Activated CD4-positive, CD25-positive, alpha-beta regulatory T cell treated with anti-CD3 and anti-CD28 coated beads, Interleukin-2, amount 50 U/mL, for 16 hours (primary cell): ENCODE measurements at places on chromosomes 16 and 17.
A peak's percentile ranks its signal among the peaks of the same experiment; 100 is the strongest.

- DNase-seq: no peak
Observed at GRCh38 chr16:82835487-82836155, 208.9 kb downstream of the CDH13 start.

- DNase-seq: no peak
Observed at GRCh38 chr17:4519361-4519788, 20.7 kb downstream of the SPNS2 start.

DNA sequence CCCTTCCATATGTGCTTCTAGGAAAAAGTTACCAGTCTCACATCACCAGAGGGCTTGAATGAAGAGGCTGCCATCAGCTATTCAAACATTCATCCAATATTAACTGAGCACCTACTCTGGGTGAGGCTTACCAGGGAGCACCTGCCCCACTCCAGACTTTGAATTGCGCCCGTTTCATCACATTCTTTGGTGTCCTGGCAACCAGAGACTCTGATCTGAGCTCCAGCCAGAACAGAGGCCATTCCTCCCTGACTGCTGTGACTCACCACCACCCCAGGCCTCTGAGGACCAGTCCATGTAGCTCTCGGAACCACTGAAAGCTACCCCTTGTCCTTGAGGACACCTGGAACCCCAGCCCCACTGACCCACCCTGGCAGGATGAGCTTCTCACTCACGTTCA, at the start of gene C16orf96:
C16orf96 (plus strand) TSS at position 229 of the 400 bp plus-strand sequence; CDS start at position 379, 150 bp downstream.
- no peak for DNase-seq

- DNase-seq: no peak
Observed at GRCh38 chr17:78717431-78717980, 64.6 kb downstream of the CYTH1 start.

DNA sequence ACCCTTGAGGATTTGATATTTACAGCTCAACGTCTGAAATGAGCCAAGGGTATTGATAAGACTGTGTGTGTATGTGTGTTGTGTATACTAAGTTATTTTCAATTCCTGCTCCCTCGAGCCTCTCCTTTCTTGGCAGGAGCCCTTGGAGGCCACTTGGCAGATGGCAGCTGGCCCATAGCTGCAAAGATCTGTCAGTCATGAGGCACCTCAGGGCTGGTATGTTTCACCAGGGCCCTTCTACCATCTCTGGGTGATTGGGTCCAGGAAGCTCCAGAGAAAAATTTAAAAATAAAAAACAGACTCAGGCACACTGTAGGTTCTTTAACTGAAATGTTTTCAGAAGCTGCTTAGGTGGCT, 355.7 kb downstream of the HAPSTR1 start:
- no peak for DNase-seq

- no peak for DNase-seq
Observed at GRCh38 chr17:45110676-45111611, 21.4 kb downstream of the PLCD3 start.

DNA sequence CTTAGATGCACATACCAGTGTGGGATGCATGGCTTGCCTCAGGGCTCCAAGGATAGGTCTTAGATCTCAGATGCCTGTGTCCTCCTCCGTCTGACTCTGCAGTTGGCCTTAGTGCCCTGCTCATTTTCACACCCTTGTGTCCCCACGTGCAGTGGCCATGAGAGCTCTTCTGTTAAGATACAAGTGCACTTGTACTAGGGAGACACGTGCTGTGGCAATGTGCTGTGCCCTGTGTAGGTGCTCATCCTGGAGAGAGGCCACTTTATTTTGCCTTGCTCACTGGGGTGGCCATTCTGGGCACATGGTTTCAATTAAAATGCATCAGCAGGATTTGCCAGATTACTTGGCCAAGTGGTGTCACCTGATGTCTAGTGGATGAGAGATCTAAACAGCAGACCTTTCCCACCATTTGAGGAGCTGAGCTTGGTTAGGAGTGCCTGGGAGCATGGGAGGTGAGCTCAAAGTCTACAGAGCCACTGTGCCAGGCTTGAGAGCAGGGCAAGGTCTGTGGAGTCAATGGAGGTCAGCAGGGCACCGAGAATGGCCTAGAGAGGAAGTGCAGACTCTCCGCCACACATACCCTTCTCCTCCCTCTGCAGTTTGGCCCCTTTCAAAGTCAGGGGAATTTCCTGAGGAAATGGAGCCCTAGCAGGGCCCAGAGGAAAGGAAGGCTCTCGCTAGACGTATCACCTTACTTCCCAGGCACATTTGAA, 25.2 kb upstream of the SMPD3 start:
- no peak for DNase-seq

DNA sequence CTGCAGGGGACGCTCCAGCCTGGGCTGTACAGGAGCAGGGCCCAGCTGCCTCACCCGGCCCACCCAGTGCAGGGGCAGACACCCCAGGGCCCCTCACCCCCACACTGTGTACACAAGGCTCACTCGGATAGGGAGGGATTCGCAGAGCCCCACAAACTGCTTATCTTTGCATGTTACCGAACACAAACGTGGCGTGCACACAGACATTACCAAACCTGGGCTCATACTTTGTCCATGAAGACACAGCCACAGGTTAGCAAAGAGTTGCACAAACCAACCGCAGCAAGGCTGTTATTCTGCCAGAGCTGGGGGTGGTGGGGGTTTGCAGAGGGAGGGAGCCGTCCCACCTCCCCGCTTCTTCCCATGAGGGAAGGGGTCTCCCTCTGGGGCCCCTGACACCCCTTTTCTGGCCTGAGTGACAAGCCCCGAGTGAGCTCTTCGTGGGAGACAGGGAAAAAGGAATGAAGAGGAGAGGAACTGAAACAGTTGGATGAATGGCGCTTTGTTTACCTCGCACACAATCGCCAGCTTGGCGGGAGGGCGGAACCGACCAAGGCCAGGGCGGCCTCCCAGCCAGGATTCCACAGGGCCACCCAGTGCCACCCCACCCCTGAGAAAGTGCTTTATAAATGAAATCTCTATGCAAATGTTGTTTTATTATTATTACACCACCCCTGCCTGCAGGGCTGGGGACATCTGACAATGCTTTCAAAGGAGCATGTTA, 434 bp upstream of the CPSF4L start:
- no peak for DNase-seq

DNA sequence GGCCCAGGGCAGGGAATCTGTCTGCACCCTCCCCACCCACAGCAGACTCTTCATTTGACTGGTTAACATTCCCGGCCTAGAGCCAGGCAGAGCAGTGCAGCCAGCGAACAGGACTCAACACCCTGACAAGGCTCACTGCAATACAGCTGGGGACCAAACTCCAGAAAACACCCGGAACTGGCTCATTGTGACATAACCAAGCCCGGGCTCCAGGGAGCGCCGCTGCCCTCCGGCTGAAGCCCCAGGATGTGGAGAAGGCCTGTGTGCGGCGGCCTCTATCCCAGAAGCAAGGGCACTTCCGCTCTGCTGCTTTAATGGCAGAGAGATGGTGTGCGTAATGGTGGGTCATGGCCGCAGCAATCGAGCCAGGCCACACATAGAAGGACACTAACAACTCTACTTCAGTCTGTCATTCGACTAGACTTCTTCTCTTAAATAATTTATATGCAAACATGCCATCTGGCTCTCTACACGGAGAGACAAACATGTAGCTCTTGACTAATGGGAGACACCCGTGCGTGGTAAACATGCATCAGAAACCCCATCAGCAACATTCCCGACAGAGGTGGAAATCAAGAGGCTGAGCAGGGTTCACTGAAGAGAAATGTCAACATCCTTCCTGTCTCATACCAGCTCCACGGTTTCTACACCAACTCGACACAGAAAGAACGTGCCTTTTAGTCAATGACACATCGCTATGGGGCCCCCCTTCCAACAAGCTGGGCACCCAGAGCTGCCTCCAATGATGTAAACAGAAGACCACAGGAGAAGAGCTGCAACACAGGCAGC, 18.0 kb downstream of the KLHDC4 start:
- no peak for DNase-seq

DNA sequence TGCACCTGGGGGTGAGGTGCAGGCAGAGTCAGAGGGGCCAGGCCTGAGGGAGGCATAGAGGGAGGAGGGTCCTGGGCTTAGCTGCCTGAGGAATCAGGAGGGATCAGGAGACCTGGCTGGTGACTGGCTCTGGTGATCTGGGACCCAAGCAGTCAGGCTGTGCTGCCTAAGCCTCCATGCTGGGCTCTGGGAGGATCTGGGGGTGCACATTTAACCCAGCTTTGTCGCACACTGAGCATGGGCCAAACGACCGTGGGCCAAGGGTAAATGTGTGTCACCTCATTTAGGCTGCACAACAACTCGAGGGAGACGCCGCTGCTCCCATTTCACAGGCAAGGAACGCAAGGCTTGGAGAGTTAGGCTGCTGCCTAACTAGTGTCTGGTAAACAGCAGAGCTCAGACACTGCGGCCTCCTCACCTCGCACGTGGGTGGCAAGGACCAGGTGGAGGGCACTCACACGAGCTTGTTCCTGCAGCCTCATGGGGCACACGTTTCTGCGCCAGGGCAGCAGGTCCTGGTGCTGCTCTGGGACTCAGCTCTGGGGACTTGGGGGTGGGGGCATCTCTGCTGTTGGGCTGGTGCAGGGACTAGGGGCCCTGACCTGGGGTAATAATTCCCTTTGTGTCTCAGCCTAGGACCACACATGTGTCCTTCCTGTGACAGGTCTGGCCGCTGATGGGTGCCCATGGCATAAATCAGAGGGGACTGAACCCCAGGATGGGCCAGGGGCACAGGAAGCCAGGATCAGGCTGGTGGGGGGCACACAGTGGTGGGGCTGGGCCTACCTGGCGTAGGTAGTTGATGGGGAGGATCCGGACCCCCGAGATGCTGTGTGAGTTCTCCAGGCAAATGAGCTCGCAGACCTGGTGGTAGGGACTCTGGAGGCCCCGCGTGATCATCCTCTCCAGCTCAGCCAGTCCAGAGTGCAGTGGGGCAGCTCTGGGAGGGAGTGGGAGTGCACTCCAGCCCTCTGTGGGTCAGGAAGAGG, 18.7 kb downstream of the TMEM235 start:
- no peak for DNase-seq

DNA sequence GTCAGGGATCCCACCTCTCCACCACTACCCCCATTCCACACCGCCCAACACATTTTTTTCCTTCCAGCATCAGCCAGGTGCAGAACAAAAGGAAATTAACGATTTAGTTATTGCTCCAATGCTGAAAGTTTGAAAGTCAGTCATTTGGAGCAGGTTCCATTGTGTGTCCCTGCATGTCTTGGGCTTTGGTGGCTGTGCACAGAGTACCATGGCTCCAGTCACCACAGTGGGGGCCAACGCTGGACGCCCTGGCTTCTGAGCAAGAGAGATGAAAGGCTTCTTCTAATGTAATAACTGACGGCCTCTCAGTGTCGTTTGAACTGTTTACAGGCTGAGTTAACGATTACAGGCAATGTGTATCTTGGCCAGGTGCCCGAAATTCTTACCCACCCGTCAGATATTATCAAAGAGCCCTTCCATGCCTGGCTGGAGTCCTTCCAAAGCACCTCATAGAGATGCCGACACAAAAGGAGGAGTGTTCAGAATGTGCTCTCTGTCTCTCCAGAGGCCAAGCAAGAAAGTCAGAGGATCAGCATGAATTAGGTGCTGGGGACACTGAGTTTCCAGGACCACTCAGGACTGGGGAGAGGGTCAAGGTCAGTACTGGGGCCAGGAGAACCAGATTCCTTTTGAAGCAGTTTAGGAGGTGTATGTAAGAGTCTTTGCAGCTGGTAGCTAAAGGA, 25.9 kb downstream of the RNF43 start:
- DNase-seq: no peak

GRCh38 chr17:9021992-9022572, 772 bp downstream of the NTN1 start:
- no peak for DNase-seq

- DNase-seq: no peak
Observed at GRCh38 chr17:13283606-13284005, 265.8 kb upstream of the ELAC2 start.

- DNase-seq: no peak
Observed at GRCh38 chr16:81940781-81941560, 70.3 kb downstream of the SDR42E1 start.

- DNase-seq: peak; percentile 5
Observed at GRCh38 chr17:37089956-37090355, 141.2 kb downstream of the AATF start.

GRCh38 chr17:7897090-7897489, 8.5 kb downstream of the CHD3 start:
- no peak for DNase-seq

GRCh38 chr17:2521257-2521656, 9.6 kb upstream of the METTL16 start:
- no peak for DNase-seq

GRCh38 chr16:87143661-87144121, 173.5 kb downstream of the C16orf95 start:
- DNase-seq: no peak

GRCh38 chr16:27498031-27498825, 51.5 kb downstream of the GTF3C1 start:
- DNase-seq: no peak

DNA sequence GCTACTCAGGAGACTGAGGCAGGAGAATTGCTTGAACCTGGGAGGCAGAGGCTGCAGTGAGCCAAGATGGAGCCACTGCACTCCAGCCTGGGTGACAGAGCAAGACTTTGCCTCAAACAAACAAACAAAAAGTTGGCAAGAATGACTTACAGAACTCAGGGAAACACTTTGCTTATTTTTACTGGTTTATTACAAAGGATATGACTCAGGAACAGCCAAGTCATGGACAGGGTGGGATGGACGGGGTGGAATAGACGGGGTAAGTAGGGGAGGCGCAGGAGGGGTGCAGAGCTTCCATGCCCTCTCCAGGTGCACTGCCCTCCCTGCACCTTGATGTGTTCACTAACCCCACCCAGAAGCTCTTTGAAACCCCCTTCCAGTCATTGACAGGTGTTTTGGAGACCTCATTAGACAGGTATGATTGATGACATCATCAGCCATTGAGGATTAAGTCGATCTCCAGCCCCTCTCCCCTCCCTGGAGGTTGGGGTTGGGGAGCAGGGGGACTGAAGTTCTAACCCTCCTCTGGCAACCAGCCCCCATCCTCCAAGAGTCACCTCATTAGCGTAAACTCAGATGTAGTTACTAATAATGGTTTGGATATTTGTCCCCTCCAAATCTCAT, 41.3 kb upstream of the ZCCHC14 start:
- DNase-seq: no peak

DNA sequence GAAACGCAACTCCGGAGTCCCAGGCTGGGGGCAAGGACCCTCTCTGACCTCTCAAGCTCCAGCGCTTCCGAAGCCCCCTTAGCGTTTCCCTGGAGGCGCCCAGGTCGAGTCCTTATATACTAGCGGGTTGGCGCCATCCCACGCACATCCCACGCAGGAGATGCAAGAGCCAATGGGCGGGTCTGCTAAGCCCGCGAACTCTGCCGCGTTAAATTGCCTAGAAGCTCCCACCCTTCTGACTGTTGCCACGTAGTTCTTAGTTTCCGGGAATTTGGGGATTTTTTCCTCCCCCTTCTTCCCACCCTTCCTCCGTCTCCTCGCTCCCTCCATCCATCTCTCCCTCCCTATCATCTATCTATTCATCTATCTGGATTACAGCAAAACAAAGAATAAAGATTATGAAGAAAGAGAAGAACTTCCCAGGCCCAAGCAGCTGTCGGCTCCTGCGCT, at the start of gene SLFN11:
SLFN11 (minus strand) TSS at position 88 of the 450 bp plus-strand sequence. CDS start 9,814 bp downstream, outside the sequence.
- peak; percentile 76 for DNase-seq
